ENCODE measurements at places on chromosomes 12 and 14. TPM values are rescaled to one million over a fixed set of nuclear protein-coding genes. Genes with fewer than 3 reads are reported as not detected.

- DNase-seq: no peak
Measured at GRCh38 chr12:131458931-131459772, 251.7 kb upstream of the SFSWAP start.

DNA sequence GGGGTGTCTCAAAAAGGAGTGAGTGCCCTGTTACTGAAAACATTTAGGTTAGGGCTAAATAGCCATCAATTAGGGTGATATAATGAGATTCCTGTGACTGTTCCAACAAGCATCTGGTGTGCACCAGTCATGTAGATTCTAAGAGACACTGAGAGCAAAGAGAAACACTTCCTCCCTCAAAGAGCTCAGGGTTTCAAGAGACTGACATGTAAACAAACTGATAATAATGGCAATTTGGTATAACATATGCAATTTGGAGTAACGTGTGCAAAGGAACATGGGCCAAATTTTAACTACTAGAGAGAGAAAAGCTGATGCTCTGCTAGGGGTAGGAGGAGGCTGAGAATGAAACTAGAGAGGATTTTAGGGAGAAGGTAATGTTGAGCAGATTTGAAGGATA, 237.1 kb downstream of the BMP4 start:
- DNase-seq: no peak

GRCh38 chr12:39616666-39617065, 2.9 kb downstream of the ABCD2 start:
- DNase-seq: no peak

- peak; percentile 27 for DNase-seq
Measured at GRCh38 chr14:67166450-67166853, 22.8 kb upstream of the GARIN2 start.

GRCh38 chr12:7383157-7383556, 60.8 kb downstream of the CD163L1 start:
- DNase-seq: no peak

- peak; percentile 35 for DNase-seq
Measured at GRCh38 chr12:113056631-113057488, at the start of gene DTX1. TSS of gene DTX1 (plus strand) at chr12:113056730. CDS start at chr12:113058193, 1,463 bp downstream.

TAS2R9 gene
- not detected for polyA plus RNA-seq

DNA sequence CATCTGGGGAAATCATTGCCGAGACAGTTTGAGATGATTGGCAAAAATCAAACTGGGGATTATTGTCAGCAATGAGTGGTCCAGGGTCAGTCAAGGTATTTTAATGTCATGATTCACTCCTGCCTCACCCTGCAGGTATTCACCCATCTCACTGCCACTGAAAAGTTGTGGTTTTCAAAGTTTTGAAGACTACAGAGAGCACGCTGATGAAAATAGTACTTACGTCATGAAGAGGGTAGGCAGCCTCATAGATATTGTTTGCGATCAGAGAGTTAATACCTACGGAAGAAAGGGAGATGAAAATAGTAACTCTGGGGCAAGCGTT, 138.0 kb downstream of the ANO2 start:
- DNase-seq: no peak

GPR33 gene
- polyA plus RNA-seq: not detected

CLEC1B gene
- polyA plus RNA-seq: not detected

DNA sequence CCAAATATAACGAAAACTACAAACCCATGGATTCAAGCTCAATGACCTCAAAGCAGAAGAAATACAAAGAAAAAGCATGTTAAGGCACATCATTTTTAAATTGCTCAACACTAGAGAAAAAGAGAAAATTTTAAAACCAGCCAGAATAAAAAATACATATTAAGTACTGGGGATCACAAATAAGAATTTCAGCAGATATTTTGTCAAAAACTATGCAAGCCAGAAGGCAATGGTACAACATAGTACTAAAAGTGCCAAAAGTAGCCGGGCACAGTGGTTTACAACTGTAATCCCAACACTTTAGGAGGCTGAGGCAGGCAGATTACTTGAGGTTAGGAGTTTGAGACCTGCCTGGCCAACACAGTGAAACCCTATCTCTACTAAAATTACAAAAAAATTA, 10.2 kb downstream of the SGPP1 start:
- DNase-seq: no peak

LHX5 gene
- not detected for polyA plus RNA-seq

- DNase-seq: no peak
Measured at GRCh38 chr14:20116748-20117147, 6.2 kb downstream of the OR4K17 start.

GRCh38 chr12:13390381-13390861, 193.9 kb downstream of the EMP1 start:
- peak; percentile 81 for DNase-seq

TPPP2 gene
- polyA plus RNA-seq: 0.72 TPM

Data from hindlimb muscle (tissue), 1 donor.